ENCODE measurements at places on chromosomes 4 and X.

DNA sequence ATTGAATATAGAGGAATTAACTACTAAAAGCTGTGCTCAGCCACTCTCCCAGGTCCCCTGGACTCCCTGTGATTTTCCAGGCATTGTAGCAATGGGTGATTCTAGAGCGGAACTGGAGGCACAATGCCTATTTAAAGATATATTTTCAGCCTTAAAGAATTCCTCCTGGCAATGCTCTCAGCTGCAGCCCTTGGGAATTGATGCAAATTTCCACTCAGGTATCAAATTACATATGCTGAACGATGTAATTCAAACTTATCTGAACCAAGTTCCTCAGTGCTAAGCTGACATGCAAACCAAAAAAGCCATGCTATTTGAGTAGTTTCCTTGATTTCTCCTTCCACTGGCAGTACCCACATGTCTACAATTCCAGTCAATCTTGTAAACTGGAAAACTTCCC is 86.3 kb upstream of the GABRA3 start:
- DNase-seq: no peak

- DNase-seq: no peak
These were observed 278.9 kb downstream of the INPP4B start for GRCh38 chr4:142567199-142567598.

DNA sequence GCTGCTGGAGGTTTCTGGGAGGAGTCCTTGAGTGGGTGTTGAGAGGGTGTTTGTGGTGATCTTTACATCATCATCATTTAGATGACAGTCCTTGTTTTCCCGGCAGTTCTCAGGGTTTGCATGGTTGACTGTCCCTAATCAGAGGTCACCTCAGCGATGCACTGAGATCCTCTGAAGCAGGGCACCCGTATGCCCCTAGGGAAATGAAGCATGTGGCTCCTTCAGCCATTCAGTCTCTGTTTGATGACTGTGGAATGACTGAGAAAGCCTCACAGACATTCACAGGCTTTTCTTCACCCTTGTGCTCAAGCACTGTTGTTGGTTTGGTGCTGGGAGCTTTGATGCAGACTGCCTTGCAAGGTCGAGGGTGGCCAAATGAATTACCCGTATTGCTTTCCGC is 474.7 kb downstream of the SPRY1 start:
- no peak for DNase-seq

DNA sequence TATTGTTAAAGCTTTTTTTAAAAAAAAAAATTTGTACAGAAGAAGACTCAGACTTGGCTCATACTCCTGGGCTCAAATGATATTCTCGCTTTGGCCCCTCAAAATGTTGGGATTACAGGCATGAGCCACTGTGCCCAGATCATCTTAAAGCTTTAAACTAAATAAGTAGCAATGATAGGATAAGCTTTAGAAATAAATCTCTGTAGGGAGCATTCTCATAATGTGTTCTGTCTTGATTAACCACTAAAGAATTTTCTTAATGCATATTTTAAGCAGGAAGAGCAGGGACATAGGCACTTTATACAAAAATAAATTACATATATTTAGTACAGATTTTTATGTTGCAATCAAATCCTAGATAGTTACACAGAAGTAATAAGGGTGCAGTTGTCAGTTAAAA is 667.2 kb downstream of the GRID2 start:
- no peak for DNase-seq

DNA sequence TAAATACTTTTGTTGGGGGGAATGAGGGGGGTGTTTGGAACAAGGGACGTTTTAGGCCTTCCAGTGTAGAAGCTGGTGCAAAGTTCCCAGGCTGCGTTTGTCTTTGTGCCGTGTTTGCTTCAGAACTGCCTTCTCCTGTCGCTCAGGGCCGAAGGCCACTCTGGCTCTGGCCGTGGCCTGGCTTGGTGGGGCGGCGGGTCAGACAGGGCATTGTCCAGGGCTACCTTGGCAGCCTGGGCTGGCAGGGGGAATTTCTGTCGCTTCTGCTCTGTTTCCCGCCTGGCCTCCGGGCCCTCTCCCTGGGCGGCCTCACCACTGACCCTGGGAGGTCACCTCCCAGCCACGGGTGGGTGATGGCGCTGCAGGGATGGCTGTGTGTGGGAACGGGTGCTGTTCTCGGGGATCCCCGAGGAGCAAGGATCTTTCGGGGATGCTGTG is 140.0 kb downstream of the COL4A6 start:
- no peak for DNase-seq

DNA sequence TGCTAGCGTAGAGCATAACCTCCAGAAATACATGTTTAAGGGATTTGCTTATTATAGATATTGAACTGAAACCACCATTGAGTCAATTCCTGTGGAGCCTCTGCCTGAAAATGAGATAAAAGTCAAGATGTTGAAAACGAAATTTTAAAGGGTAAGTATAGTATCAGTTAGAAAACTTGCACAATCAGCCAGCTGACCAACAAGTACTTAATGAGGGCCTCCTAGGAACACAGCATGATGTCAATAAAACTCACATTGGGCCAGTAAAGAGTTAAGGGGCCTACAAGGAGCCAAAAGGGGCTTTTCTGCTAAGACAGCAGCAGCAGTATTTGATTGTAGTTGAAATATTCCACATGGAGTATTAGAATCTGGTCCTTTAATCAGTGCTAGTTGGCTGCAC is 314.1 kb upstream of the PPARGC1A start:
- DNase-seq: no peak

DNA sequence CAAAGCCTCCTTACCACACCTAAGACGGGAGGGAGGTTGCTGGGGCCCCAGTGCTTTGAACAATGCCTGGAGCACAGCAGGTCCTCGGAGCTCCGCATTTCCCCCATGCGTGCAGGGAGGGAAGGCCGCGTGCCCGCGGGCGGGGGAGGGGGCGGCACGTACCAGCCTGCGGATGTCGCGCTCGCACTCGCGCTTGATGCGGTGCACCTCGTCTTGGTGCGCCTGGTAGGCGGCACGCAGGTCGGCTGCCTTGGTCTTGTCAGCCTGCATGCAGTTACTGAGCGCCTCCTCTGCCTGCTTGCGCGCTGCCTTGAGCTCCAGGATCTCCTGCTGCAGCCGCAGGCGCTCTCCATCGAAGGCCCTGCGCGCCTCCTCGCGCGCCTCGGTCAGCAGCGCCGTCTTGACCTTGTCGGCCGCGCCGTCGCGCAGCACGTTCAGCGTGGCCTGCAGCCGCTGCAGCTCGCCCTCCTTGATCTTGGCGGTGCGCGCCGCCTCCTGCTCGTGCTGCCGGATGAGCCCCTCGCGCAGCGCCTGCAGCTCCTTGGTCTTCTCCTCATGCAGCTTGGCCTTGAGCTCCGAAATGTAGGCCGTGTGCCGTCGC is 87.2 kb upstream of the C4orf50 start:
- no peak for DNase-seq

GRCh38 chr4:86529436-86529835 is 64.7 kb upstream of the PTPN13 start:
- DNase-seq: no peak

DNA sequence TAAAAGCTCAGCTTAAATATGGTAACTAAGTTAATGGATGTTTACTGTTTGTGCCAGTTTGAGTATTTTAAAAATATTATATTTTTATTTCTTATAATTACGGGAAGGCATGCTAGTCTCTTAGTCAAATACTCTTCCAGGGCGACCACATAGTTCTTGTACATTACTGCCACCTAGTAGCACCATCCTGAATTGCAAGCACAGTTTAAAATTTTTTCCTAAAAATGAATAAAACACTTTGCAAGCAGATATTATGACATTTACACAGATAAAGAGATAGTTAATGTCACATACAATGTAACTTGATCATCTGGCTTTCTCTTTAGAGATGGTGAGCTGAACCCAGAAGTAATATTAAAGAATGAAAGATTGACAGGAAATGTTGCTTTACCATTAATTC is 11.5 kb downstream of the NDP start:
- DNase-seq: no peak

GRCh38 chrX:121283921-121284320 is 236.5 kb downstream of the GLUD2 start:
- DNase-seq: no peak

All from NK-92 treated with Interleukin-12 subunit alpha and Interleukin-12 subunit beta, amount 100 ng/mL, for 24 hours (cell line).